ENCODE measurements at places on chromosomes 5 and 9. TPM values are rescaled to one million over a fixed set of nuclear protein-coding genes. Genes with fewer than 3 reads are reported as not detected.

RANBP3L gene
- 0.09 TPM for total RNA-seq

PCDHA5 gene
- not detected for total RNA-seq

TMEM252 gene
- not detected for total RNA-seq

PCDHGC4 gene
- total RNA-seq: not detected

SPATA31C1 gene
- not detected for total RNA-seq

SHC3 gene
- total RNA-seq: 1.1 TPM

EGFLAM gene
- total RNA-seq: not detected

NOTCH1 gene
- 0.35 TPM for total RNA-seq

CSF2 gene
- total RNA-seq: not detected

TLE1 gene
- total RNA-seq: 30.7 TPM

DNA sequence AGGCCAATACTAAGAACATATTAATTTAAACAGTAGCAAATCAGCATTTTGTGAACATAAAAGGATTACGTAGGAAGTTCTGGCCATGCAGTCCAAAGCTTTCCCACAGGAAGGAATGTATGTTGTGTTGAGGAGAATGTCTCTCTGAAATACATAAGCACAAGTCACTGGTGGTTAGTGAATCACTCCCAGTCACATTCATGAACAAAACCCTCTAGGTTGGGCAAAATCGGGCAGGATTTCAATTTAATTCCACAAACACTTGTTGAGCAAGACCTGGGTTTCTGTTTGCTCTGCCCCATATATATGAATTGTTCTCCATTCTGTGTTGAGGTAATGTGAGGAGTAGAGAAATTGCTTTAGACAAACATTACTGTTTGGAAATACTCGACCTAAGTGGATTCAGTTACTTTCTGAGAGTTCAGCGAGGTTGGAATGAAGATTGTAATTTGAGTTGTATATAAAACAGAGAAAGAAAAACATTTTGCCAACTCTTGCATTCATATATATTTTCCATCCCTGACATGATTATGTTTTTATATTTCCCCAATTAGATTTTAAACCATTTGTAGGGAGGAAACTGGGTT is 127.6 kb upstream of the RPS23 start:
- peak; percentile 63 for DNase-seq

DNA sequence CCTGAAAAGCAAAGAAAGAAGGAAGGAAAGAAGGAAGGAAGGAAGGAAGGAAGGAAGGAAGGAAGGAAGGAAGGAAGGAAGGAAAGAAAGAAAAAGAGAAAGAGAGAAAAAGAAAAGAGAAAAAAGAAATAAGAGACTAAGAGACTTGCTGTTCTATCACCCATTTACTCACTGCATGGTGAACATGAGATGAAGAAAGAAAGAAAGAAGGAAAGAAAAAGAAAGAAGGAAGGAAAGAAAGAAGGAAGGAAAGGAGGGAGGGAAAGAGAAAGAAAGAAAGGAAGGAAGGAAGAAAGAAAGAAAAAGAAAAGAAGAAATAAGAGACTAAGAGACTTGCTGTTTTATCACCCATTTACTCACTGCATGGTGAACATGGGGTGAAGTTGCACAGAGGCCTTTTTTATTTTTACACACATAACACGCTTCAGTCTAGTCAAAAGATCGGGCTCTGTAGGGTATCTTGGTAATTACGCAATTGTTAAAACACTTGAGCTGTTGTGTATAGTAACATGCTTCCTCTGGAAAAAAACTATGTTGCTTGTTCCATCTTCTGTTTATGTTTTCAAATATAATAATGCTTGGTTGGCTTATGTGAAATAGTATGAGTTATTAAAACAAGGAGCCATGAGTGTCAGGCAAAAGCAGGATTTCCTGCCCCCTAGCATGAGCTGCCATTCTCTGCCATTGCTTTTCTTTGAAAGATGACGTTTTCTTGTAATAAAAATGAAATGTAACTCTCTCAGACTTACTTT is 119.3 kb upstream of the ZNF608 start:
- no peak for DNase-seq

DNA sequence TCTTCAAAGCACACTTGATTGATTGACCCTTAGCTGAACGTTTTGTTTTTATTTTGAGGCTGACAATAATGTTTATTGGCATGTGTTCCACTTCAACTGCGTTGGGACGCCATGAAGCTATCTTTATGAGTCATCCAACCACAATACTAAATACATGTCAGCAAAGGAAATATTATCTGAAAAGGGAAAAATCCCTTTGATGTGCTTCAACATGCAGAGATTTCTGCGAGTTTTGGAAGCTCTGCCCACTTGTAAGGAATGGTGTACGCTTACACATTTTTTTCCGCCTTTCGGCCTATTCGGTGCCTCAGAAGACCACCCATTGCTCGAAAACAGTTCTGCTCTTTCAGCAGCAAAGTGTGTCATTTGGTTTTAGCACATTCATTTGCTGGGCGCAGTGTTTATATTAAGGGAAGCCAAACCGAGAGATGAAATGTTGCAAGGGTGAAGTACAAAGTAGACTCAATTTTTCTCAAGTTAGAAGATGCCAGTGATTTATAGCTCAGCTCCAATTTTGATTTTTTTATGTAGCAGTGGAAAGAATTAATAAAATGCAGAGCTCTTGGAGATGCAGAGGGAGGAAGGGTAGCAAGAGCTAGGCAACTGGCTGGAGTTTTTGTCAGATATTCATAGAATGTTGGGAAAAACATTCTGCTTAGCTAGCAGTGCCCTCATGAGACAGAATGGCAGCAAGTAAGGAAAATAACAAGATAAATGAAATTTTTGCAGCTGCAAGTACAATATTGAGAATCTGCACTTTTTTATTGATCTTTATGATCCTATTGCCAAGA is 68.9 kb downstream of the PRDM6 start:
- DNase-seq: no peak

DNA sequence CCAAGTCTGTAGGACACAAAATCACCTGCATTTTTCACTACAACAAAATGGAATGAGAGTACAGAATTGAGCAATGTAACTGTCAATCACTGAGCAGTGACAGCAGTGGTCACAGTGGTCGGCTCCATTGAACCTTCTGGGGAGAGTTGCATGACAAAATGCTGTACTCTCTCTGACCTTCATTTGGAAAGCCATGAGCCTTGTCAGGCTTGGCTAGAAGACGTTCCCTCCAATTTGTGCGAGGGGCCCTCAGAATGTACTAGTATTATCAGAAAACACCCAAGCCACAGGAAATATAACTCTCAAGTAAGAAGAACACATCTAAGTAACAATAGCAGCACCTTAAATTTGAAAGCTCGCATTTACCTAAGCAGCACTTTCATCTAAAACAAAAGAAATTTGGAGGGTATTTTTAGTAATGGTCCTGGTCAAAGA is 425.6 kb upstream of the MEF2C start:
- no peak for DNase-seq

DNA sequence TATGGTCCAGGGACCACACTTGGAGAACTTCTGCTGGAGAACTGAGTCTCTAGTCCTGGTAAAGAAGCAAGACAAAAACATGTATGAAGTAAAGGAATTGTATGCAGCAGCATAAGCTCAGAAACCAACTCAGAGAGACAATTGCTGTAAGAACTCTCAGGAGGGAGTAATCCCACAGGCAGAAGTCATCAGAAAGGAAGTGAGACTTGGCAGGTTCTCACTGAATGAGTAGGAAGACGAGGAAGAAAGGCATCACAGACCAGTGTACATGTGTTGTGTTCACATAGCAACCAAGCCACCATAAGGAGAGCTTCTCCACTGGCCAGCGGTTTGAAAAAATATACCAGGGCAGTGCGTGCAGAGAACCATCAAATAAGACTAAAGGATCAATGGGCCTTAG is 57.9 kb upstream of the FST start:
- no peak for DNase-seq

GRCh38 chr5:132776131-132776937 is 705 bp downstream of the SEPTIN8 start:
- DNase-seq: peak; percentile 19

DNA sequence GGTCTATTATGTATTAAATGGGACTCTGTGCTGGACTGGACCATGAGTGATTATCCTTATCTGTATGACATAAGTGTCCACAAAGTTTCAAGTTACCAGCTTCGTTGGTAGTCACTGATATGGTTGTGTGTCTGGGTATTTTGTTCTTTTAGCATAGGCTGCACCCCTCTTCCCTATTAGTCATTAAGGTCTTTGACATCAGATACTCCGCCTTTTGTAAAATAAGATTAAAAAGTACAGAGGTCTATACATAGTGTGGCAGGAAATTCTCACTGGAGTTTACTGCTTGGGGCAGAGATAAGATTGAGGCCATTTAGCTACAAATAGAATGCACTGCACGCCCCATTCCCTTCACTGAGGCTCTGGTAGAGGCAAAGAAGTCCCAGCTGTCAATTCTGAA is 99.4 kb downstream of the TMEM215 start:
- no peak for DNase-seq

DNA sequence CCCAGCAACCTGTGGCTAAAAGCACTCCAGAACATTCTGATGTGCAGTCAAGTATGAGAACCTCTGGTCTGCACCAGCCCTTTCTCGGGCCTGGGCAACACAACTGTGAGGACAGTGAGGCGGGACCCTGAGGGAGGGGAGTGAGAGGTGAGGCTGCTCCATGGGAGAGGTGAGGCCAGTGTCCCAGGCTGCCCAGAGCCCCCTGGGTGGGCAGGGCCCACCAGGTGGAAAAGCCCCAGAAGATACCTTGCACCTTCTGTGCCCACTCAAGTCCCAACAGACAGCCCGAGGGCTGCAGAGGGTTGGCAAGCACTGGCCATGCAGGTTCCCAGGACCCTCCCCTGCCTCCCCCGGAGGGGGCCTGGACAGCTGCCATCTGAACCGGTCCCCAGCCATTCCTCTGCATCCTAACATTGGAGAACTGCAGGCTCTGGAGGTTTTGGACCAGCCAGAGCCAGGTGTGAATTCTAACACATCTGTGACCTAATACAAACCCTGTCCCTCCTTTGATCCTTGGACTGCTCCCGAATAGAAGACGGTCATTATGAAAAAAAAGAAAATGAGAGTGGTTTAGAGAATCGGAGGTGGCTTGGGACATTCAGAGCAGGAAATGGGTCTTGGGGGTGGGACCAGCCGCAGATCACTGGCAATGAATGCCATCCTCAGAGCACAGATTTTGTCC is 57.0 kb downstream of the DUSP1 start:
- DNase-seq: no peak

DNA sequence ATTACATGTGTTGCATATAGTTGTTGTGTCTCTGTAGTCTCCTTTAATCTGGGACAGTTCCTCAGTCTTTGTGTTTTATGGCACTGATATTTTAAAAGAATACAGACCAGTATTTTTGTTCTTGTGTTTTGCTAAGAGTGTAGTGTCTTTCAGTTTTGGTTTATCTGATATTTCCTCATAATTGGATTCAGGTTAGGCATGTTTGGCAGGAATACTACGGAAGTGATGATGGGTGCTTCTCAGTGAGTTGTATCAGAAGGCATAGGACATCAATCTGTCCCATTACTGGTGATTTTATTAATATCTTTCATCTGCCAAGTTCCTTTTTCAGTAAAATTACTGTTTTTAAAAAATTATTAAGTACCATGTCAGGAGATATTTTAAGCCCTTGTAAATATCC is 212.9 kb downstream of the ARHGEF28 start:
- DNase-seq: no peak

DNA sequence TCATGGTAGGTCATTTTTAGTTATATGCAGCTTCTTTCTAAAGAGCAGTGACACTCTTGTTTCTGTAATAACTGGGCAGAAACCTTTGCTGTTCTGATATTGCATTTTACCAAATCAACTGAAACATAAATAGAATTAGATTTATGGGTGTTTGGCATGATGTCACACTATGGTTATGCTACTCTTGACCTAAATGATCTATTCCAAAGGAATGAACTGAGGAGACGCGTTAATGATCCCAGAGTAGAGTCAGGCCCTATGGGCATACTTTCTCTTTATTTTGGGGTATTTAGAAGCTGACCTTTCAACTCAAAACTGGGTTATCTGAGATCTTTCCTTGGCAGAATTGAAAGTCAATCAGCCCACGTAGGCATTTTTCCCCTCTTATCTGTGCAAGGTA is 146.8 kb upstream of the ADAMTSL1 start:
- no peak for DNase-seq

- DNase-seq: no peak
Observed at GRCh38 chr9:96818533-96818932, 35.8 kb downstream of the ZNF782 start.

DNA sequence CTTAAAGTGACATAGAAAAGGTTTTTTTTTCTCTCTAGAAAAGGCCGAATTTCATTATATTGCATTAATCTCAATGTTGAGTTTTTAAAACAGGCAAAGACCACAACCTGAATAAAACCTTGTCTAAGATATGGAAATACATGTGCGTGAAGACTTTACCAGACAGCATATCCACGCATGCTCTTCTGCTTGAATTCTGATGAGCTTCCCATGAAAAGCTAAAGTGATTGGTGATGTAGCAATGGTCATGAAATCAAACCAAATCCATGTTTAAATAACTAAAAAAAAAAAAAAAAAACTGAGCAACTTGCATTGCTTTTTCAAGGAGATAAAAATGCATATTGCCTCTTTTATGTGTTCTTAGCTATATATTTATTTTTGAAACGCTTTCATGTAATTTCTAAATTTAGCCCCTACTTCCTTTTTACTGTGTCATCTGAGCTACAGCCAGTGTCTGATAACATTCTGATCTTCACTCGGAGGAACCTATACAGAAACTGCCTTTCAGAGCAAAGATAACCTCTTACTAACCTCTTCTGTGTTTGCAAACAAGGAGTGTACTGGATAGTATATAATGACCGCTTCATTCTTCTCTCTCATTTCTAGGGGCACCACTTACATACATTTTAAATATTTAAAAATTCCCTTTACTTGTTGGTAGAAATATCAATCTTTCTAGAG is 179.1 kb upstream of the GNA14 start:
- peak; percentile 16 for DNase-seq

GRCh38 chr9:15211815-15212495 is 95.1 kb downstream of the TTC39B start:
- peak; percentile 70 for DNase-seq

- no peak for DNase-seq
Observed at GRCh38 chr5:176560364-176560763, 11.2 kb downstream of the CDHR2 start.

GRCh38 chr9:88641456-88642240 is 106.7 kb downstream of the NXNL2 start:
- no peak for DNase-seq

GRCh38 chr9:9117866-9118265 is 1318.3 kb upstream of the DMAC1 start:
- no peak for DNase-seq

DNA sequence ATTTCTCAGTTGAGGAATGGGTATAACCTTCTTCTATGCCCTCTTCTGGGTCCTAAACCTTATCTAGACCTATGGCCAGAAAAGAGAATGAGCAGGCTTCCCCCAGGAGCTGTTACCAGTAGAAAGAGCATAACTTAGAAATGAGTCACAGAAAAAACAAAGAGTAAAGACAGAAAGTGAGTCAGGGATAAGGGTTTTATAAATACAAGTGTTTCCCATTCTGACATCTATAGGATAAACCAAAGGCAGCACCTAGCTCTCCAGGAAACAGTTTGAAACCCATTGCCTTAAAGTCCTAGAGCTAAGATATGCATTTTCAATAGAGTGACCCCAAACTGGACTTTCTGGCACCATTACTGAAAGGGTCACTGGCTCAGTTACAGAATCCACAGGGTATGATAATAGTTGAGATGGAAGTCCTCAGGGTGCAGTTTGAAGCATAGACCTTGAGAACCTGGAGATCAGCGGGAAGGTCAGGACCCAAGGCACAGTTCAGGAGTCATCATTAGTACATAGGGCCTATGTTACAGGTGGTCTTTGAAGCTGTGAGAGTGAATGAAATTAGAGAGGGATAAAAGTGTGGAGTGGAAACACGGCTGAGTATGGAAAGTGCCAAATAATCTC is 42.7 kb upstream of the LIFR start:
- DNase-seq: peak; percentile 16

- no peak for DNase-seq
Observed at GRCh38 chr9:78363221-78363620, 66.3 kb downstream of the PSAT1 start.
